Activated CD8-positive, alpha-beta T cell treated with anti-CD3 and anti-CD28 coated beads, Interleukin-2, amount 10 ng/mL, durations not matched to agents 7 days and 5 days (primary cell): ENCODE measurements at places on chromosomes 3 and 15.

GRCh38 chr3:131193641-131194238, 167.1 kb downstream of the NEK11 start:
- DNase-seq, result no peak

- DNase-seq, result no peak
Observed at GRCh38 chr15:26848498-26848897, 18.4 kb upstream of the GABRA5 start.

DNA sequence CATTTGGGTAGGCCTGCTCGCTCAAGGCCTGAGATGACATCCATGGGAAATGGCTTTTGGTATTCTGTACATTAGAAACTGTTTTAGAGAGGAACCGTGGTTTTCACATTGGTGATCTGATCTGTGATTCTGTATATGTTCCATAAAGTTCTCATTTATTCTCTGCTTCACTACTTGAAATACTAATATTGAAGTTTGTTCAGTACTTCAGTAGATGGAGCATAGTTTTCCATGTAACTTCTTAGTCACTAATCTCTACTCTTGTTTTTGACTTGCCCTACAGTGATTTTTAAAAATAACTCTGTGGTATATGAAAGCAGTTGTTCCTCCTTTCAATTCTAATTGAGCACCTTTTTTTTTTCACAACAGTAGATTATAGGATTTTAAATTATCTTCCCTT, 66.5 kb downstream of the MBNL1 start:
- no peak for DNase-seq

- no peak for DNase-seq
Observed at GRCh38 chr15:39427705-39428104, 153.2 kb upstream of the THBS1 start.

- DNase-seq, result no peak
Observed at GRCh38 chr3:177571944-177572315, 374.6 kb upstream of the TBL1XR1 start.

GRCh38 chr3:140972833-140973232, 31.2 kb downstream of the SLC25A36 start:
- DNase-seq, result no peak

GRCh38 chr3:40332684-40333083, 23.2 kb downstream of the EIF1B start:
- DNase-seq, result no peak

GRCh38 chr3:153614140-153614539, 452.1 kb downstream of the RAP2B start:
- no peak for DNase-seq

GRCh38 chr15:73927003-73927475, 777 bp downstream of the LOXL1 start:
- DNase-seq, result peak; percentile 38

- no peak for DNase-seq
Observed at GRCh38 chr15:51085764-51086163, 8.9 kb downstream of the TNFAIP8L3 start.
